ENCODE measurements at places on chromosomes 4 and X.
A peak's percentile ranks its signal among the peaks of the same experiment; 100 is the strongest.

DNA sequence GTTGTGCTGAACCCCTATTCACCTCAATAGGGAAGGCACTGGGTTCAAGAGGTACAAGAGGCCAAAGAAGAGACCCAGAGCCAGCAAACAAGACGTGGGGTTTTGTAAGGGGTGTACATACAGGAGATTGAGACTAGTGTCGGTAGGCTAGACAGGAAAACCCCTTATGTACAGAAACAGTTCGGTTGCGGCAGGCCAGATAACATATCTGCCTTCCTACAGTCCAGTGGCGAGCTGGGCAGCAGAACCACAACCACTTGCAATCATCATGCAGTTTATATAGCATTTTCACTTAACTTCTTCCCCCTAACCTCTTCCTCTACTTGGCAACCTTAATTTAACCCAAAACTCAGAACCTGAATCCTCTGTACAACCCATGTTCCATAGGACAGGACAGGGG, 422.2 kb downstream of the PDHA2 start:
- no peak for DNase-seq

DNA sequence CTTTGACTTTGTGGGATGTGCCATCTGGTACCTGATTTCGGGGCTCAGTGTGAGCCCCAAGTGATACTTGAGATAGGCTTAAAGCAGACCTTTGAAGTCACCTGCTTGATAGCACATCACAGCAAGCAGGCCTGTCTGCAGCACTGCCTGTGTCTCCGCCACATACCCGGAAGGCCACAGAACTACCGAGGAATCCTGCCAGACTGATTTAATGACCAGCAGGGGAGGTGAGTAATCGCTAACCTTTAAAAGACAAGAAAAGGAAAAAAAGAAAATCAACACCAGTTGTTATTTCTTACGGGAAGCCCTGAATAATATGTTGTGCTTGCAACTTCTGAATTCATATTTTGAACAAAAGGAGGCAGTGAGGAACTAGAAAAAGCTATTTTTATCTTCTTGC, 6.8 kb downstream of the PTCHD1 start:
- DNase-seq, result no peak

DNA sequence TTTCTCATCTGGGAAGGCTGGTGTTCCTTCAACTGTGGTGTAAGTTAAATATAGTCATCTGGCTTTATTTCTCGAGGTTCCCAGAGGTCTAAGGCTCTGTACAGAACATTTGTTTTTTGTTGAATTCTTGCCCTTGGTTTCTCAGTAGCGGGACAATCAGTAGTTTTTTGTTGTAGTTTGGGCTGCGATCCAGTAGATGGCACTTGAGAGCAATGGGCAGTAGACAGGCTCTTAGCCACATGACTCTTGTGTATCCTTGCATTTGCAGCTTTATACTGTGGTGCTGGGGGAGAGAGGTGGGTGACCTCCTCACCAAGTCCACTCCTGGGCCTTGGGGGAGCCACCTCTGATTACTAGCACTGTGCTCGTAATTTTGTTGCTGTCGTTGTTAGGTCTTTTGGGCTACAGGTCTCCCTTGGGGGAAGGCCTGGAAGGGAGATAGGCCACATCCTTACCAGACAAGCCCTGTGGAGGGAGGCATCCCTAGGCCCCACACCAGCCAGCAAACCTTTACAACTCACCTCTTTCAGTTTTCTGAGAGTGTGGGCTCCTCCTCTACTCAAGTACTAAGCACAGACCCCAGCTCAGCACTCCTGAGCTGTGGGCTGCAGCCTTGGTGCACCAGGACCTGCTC, 8.1 kb downstream of the ETDB start:
- peak; percentile 41 for DNase-seq

DNA sequence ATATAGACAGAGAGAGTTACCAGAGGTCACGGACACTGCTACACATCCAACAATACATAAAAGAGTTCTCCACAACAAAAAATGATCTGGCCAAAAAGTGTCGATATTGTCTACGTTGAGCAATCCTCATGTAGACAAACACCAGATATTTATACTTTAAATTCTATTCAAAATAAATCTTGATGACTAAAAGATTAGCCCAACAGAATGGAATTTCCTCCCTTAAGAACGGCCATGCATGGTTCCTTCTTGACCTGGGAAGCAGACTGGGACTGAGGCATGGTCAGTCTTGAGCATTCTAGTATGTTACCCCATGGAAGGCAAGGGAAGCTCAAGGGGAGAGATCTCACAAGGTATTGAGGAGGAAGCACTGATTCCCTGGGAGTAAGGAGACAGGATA, 43.5 kb downstream of the LHFPL1 start:
- DNase-seq, result no peak

- DNase-seq, result no peak
Measured at GRCh38 chr4:78069859-78070258, 12.7 kb downstream of the FRAS1 start.

GRCh38 chrX:3191796-3192195, 150.5 kb downstream of the ARSF start:
- no peak for DNase-seq

DNA sequence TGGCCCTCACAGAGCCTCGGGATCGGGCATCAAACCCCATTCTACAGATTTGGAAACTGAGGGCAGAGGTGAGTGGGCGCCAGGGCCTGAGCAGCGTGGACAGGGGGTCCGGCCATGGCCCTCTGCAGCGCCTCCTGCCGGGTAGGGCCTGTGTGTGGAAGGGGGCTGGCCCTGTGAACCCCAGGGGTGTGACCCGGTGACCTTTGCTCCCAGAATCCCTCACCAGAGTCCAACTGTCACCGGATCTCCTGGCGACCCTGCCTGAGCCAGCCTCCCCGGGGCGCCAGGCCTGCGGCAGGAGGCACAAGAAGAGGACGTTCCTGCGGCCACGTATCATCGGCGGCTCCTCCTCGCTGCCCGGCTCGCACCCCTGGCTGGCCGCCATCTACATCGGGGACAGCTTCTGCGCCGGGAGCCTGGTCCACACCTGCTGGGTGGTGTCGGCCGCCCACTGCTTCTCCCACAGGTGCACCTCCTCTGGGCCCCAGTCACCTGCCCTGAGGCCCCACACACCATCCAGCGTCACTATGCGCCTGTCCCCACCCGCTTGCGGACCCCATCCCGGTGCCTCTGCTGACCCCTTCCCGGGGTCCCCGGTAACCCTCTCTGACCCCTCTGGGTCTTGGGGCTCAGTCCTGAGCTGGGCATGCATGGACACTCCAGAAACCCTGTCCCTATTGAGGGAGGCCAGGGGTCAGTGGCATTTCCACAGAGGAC, 4.2 kb downstream of the HGFAC start:
- no peak for DNase-seq

GRCh38 chr4:104979083-104979760, 167.5 kb upstream of the TET2 start:
- no peak for DNase-seq

DNA sequence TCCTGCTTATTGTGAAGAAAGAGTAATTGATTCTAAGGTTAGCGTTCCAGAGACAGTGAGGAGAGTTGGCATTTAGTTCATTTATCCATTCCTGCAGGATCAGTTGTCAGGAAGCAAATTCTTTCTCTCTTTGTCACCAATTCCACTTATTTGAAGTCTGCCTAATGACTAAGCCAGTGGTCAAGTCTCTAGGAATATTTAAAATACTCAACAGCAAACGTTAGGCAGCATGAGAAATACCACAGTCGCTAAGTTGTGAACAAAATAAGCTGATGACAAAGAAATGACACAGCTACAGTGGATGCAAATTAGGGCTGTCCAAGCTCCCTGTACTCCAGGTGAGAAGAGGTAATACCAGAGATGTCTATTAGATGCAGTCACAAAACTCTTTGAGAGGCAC, 6.6 kb upstream of the MAGEB17 start:
- no peak for DNase-seq

DNA sequence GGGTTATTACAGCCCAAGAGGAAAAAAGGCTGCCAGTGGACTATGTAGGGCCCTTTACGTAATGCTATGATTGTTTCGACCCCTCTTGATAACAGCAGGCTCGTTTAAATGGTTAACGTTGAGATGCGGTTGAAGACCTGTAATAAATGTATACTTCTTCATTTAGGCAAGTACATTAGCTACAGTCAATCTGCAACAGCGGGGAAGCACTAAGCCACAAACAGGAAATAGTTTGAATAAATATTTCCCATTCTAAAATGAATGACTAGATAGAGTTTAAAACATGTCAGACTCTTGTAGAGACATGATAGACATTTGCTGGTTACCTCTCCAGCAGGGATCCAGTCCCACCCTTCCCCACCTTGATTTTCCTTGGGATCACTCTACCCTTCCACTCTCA, 38.1 kb upstream of the STIM2 start:
- no peak for DNase-seq

GRCh38 chr4:16070203-16070602, 13.6 kb downstream of the PROM1 start:
- DNase-seq, result no peak

DNA sequence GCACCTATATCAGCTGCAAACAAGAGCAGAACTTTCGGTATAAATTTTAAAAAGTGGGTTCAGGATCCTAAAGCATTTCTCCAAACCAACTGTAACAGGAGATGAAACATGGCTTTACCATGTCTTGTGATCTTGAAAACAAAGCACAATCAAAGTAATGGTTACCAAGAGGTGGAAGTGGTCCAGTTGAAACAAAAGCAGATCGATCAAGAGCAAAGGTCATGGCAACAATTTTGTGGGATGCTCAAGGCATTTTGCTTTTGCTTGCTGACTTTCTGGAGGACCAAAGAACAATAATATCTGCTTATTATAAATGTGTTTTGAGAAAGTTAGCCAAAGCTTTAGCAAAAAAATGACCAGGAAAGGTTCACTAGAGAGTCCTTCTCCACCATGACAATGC, 116.9 kb upstream of the RAP2C start:
- no peak for DNase-seq

- DNase-seq, result peak; percentile 65
Measured at GRCh38 chr4:7843831-7844593, 95.6 kb downstream of the AFAP1 start.

GRCh38 chr4:182124359-182124758, 118.8 kb upstream of the TENM3 start:
- no peak for DNase-seq

DNA sequence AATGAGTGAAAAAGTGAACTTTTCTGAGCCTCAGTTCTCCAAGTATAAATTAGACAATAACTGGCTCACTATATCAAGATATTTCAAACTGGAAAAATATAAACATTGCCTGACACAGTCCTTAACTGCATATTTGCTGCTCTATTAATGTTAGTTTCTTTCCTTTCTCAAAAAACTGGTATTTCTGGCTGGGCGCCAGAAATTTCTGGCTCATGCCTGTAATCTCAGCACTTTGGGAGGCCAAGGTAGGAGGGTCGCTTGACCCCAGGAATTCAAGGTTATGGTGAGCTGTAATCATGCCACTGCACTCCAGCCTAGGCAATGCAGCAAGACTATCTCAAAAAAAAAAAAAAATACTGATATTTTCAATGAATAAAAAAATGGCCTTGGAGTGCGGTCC, 227.0 kb downstream of the MAGEB17 start:
- no peak for DNase-seq

- DNase-seq, result no peak
Measured at GRCh38 chrX:116499780-116500179, 37.0 kb upstream of the CT83 start.

- no peak for DNase-seq
Measured at GRCh38 chr4:53174823-53175222, 191.0 kb downstream of the SCFD2 start.

- DNase-seq, result peak; percentile 8
Measured at GRCh38 chr4:187606581-187606980, 389.0 kb upstream of the ZFP42 start.

GRCh38 chr4:181659202-181659601, 584.0 kb upstream of the TENM3 start:
- no peak for DNase-seq

Data from activated CD4-positive, alpha-beta T cell treated with anti-CD3 and anti-CD28 coated beads, Interleukin-2, amount 10 ng/mL, durations not matched to agents 7 days and 5 days (primary cell).